RWPE1 (cell line): ENCODE measurements at places on chromosomes 1 and 21.
A peak's percentile ranks its signal among the peaks of the same experiment; 100 is the strongest.

DNA sequence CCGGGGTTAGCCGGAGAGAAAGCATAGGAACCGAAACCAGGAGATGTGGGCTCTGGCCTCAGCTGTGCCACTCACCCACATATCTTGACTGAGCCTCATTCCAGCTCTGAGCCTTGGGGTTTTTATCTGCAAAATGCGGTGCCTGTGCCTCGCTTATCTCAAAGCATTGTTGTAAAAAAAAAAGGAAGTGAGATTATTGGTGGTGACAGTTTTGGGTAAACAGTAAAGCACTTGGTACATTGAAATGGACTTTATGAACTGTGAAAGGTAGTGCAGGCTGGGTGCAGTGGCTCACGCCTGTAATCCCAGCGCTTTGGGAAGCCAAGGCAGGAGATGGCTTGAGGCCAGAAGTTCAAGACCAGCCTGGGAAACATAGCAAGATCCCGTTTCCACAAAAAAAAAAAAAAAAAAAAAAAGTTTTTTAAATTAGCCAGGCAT lies 3.8 kb downstream of the PTAFR start:
- no peak for DNase-seq

DNA sequence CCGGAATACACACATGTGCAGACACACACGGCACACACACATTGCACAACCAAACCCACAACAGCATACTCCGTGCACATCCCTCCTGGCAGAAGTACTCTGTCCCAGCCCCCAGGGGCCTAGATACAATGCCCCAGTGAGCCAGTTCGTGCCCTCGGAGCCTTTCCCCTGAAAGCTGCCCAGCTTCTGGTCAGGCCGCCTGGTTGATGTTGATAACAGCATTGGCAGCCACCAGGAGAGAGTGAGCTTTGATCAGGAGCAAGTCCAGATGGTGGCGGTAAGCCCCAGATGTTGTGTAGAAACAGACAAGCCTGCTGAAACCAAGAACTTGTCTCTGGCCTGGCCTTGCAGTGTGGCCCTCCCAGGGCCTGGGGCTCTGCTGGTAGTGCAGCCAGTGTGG lies 109.1 kb downstream of the GRIK3 start:
- no peak for DNase-seq

- DNase-seq, result no peak
Measured at GRCh38 chr1:6329851-6330250, 63.7 kb downstream of the ACOT7 start.

GRCh38 chr1:216757110-216757509 lies 33.9 kb upstream of the ESRRG start:
- DNase-seq, result no peak

GRCh38 chr1:229285440-229285839 lies 14.5 kb downstream of the RAB4A start:
- DNase-seq, result no peak

- DNase-seq, result no peak
Measured at GRCh38 chr1:241532864-241533263, 686 bp downstream of the KMO start.

DNA sequence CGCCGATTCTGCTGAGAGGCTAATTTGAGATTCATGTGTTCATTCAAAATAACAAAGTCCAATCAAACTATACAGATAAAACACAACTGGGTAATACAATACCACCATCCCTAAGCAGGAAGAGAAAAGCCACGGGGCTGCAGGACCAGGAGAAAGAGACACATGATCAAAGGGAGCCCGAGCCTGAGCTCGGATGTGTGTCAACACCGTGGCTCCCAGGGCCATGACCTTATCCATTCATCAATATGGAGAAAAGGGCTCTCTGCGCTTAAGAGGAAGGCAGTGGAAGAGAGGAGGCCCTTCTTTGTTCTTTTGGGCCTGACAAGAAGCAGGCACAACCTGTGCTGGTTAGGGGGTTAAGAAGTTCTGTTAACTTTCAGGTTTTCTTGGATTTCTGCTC lies 56.7 kb downstream of the HUNK start:
- no peak for DNase-seq

GRCh38 chr1:4002741-4003140 lies 102.7 kb upstream of the C1orf174 start:
- no peak for DNase-seq

- DNase-seq, result no peak
Measured at GRCh38 chr1:36561361-36561724, 78.6 kb upstream of the CSF3R start.

DNA sequence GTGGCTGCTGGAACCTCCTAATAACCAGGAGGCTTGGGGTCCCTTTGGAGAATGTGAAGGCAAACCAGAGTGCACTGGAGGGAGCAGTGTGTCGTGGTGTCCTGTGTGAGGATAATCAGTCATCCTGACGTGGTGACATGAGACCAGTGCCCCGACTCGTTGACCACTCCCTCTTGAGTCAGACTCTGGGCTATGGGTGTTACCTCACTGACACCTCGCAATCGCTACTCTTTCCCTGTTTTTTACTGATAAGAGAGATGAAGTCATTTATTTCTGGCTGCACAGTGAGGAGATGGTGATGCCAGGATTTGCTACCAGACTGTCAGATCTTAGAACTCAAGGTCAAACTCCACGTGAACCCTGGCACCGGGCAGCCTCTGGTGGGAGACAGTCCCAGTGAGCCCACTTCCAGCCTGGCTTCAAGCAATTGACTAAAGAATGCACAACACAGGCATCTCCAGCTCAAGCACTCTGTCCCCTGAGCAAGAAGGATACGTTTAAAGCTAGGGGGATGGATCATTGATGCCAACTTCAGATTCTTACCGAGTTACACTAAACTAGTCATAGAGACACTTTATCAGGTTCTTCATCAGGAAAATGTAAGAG lies 30.3 kb downstream of the UBASH3A start:
- DNase-seq, result peak; percentile 31

GRCh38 chr1:72896256-72896655 lies 613.9 kb upstream of the NEGR1 start:
- no peak for DNase-seq

- DNase-seq, result no peak
Measured at GRCh38 chr21:25254491-25255174, 352.6 kb downstream of the MRPL39 start.

DNA sequence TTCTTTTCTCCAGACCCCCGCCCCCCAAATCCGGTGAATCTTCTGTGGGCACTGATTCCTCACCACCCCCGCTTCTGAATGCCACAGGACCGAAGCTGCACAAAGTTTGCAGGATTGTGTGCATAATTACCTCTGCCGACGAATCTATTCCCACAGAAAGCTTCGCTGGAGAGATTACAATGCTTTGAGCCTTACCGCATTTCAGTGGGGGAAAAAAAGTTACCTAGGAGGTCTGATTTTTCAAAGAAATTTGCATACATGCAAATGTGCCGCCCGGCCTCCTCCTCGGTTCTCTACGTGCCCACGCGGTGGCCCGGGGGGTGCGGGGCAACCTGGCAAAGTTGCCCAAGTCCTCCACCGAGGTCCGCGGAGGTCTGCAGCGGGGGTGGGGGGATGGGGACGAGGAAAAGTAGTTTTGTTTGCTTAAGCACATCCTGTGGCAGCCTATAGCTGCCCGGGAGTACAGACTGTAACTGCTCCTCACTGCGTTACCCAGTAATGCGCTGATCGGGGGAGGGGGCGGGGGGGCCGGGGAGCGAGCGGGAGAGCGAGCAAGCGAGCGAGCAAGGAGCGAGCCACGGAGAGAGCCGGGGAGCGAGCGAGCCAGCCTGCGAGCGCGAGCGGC lies 563 bp upstream of the NFIA start:
- DNase-seq, result peak; percentile 56

GRCh38 chr1:175408986-175409385 lies 216.4 kb upstream of the KIAA0040 start:
- no peak for DNase-seq

DNA sequence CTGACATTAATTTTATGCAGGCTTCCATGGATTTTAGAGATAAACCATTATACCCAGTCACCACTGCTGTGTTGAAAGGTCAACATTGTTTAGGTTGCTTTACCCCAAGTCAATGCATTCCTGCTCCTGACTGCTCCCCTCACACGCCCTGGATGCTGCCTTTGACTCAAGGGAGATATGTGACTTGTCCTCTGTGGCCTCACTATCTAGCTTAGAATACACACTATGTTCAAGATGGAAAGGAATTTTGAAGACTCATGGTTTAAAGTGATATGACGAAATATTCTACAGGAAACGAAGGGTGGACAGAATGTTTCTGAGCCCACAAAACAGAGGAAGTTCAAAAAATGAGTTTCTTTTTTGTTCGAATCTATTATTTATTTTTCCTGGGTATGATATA lies 170.4 kb upstream of the NR5A2 start:
- DNase-seq, result peak; percentile 41

DNA sequence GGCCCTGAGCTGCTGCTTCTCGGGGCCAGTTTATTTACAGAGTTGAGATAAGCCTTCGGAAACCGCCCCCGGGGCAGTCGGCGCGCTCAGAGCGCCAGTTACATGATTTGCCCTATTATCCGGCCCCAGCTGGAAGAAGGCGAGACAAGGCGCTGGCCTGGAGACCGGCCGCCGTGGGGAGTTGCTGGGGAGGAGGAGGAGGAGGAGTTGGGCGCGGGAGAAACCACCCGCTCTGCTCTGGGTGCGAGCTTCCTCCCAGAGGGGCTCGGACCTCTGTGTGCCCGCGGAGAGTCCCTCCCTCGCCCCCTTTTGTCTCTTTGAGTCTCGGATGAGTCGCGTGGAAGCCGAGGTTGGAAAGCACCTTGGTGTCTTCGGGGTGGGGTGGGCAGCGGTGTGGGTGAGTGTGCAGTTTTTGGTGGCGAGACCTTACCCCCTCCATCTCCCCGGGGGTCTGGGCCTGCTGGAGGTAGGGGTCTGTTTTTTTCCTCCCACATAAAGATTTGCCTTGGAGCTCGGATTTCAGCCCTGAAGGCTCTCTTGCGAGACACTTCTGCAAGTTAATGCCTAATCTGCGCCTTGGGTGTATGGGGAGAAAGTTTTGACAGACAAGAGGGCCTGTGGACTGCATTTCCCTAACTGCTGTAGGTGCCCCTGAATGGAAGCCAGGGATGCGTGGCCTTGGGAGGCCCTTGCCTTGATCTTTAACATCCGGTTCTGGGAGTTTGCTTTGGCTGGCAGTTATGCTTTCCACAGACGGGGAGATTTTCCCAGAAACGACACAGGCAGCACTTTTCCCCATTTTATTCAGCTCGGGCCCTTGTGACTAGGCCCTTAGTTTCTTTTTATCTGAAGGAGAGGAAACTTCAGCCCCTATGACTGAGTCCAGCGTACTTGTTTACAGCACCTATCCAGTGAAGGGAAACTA lies 80.0 kb downstream of the NDUFS5 start:
- DNase-seq, result peak; percentile 41

DNA sequence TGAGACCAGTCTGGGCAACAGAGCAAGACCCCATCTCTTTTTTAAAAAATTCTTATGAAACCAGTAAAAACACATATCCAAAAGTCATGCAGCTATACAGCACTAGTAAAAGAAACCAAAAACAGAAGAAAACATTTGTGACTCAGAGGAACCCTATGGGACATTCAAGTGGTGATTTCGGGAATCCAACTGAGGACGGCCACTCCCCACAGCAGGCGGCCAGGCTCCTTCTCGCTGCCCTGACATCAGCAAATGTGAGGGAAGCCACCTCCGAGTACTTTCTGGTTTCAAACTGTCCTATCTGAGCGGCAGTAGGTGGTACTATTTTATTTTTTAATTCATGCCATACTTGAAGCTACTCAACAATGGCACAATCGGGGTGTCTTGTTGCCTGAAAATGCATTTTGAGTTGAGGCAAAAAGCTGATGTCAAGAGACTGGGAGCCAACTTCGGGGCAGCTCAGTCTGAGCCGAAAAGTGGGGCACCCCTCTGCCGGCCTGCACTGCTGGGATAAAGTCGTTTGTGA lies 3.3 kb downstream of the SUMO3 start:
- no peak for DNase-seq

- no peak for DNase-seq
Measured at GRCh38 chr1:177429234-177429633, 258.5 kb downstream of the BRINP2 start.

DNA sequence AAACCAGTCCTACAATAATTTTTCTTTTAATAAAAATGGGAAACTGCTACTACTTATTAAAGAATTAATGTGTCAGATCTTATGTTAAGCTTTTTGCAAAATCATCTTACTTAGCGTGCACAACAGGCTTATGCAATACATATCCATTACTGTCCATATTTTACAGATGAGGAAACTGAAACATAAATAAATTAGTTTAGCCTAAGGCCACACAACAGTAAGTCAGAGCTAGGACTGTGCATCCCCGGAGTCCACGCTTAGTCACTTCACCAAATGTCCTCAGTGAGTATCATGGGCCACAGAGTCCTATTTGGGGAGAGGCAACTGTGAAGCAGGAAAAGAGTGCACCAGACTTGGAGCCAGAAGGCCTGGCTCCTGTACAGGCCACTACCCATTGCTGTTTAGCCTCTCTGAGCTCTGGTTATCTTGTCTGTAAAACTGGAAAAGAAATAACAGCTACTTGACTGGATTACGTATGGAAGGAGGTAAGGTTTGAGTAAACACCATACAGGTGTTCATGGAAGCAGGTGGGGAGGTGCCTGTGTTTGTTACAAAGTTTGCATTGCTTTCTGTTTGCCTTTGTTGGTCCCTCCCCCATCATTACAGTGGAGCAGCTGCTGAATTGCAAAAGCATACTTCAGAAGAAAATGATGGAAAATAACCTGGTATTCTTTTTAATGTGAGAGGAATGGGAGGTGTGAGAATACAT lies 192.8 kb downstream of the FCRL5 start:
- DNase-seq, result no peak

GRCh38 chr21:26120828-26121227 lies 49.7 kb downstream of the APP start:
- DNase-seq, result peak; percentile 78

GRCh38 chr1:113493533-113493932 lies 103.2 kb downstream of the MAGI3 start:
- no peak for DNase-seq

DNA sequence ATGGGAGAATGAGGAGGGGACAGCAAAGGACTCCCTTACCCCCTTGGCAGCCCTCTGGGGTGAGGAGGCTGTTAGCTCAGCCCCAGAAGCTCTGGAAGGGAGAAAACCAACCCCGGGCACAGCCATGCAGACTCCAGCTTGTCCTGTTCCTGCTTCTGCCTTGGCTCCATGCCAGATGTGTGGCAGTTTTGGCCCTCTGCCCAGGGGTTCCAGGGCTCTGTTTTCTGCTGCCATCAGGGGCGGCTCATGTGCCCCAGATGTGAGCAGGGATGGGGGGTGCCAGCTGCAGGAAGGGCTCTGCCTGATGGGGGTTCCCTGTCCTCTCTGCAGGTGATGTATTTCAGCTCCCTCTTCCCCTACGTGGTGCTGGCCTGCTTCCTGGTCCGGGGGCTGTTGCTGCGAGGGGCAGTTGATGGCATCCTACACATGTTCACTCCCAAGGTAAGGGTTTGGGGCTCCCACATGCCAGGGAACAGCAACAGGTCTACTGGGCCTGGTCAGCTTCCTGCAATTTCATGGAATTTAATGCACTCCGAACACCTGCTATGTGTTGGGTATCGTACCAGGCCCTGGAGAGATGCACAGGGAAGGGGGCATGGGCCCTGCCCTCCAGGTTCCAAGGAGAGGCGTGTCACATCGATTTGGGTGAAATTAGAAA lies 26.1 kb downstream of the SLC6A17 start:
- no peak for DNase-seq
